Activated CD4-positive, alpha-beta memory T cell treated with anti-CD3 and anti-CD28 coated beads for 36 hours (primary cell): ENCODE measurements at places on chromosomes 2 and 18.
A peak's percentile ranks its signal among the peaks of the same experiment; 100 is the strongest.

GRCh38 chr2:70118798-70119454 is 31.6 kb downstream of the PCBP1 start:
- H3K4me3 ChIP-seq: no peak overlapping the region
- no peaks in the 10 kb centered on the region for H3K36me3 ChIP-seq
- peaks cover 35% of the 10 kb centered on the region for H3K4me1 ChIP-seq
- no peaks in the 10 kb centered on the region for H3K27me3 ChIP-seq

DNA sequence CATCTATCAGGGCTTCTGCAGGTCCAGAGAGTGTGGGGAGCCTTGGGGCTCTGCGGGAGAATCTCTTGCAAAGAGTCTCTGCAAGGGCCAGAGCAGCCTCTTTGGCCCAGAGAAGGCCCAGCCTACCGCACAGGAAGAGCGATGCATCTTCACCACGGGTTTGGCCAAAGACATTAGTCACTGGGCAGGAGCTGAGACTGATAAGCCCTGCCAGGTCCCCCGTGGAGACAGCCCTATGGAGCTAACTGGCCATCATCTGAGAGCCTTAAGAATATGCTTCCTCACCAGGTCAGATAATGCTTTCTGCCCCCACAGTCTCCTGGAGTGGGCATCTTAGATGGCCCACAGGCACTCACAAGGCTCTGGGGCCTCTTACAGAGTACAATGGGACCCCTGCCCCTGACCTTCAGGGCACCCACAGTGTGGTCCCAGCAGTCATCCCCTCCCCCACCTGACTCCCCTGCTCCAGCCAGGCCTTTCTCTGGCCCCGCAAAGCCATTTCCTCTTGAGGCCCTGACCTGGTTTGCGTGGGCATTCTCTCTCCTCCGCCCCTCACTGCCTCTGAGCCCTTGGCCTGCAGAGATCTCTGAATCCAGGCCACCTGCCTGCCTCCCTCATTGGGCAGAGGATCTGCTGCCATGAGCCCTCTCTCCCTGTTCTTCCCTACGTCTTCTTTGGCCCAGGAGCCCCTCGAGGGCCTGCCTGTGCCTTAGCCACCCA is 31.9 kb upstream of the MAPRE3 start:
- no peak for DNase-seq
- no peaks in the 10 kb centered on the region for H3K36me3 ChIP-seq
- H3K27me3 ChIP-seq: peaks cover 7% of the 10 kb centered on the region
- no peak overlapping the region for H3K4me3 ChIP-seq
- no peak overlapping the region for H3K27ac ChIP-seq
- peaks cover 2% of the 10 kb centered on the region for H3K4me1 ChIP-seq

DNA sequence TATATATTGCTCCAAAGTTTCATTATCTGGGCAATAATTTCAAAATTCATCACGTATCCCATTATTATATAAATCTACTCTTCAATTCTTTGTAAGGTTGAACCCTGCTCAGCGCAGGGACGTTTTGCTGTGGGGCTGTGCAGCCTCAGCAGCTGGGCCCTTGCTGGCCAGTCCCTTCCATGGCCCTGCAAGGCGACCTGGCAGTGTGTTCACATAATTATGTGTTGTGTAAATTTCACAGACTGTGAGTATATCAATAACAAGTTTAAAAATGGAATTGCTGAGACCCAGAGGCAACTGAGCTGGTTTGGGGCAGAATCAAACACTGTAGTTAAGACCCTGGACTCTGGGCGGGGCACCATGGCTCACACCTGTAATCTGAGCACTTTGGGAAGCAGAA is 16.1 kb upstream of the MAL start:
- no peaks in the 10 kb centered on the region for H3K4me1 ChIP-seq
- H3K4me3 ChIP-seq: no peak overlapping the region
- no peak for DNase-seq
- no peaks in the 10 kb centered on the region for H3K36me3 ChIP-seq

DNA sequence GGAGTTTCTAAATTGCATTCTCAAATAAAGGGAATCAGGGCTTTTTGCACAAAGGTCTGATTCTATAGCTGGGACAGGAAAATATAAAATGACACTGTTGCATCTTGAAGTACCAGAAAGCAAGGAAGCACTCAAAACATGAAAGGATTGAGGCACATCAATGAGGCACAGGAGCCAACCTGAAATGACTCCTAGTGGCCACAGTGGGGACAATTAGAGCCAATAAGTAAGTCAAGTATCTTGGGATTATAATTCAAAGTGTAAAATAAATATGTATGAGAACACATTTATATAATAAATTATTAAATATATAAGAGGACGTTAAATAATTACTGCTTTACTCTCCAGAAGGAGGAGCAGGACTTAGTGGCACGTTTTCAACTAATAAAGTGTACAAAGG is 1259.5 kb upstream of the CDH2 start:
- H3K27ac ChIP-seq: no peak overlapping the region
- H3K36me3 ChIP-seq: no peaks in the 10 kb centered on the region
- H3K4me1 ChIP-seq: no peaks in the 10 kb centered on the region

DNA sequence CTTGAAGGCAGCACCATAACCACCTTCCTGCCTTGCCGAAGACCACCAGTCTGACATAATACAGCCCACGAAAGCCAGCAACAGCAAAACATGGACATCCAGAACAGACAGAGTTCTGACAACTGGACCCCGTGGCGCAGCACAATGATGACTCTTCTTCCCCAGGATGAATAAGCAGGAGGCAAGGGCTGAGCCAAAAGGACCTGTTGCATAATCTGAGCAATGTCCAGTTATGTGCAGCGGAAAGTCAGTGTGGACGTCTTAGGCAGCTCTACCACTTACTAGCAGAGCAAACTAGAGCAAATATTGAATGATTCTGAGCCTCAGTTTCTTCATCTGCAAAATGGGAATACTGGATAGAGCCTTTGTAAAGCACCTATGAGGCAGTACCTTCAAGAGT is 225.1 kb downstream of the ZBTB7C start:
- H3K4me3 ChIP-seq: no peak overlapping the region
- H3K36me3 ChIP-seq: no peaks in the 10 kb centered on the region

- H3K4me3 ChIP-seq: no peak overlapping the region
- no peak overlapping the region for H3K27ac ChIP-seq
- H3K27me3 ChIP-seq: no peaks in the 10 kb centered on the region
- DNase-seq: no peak
- no peaks in the 10 kb centered on the region for H3K4me1 ChIP-seq
- no peaks in the 10 kb centered on the region for H3K36me3 ChIP-seq
Measured at GRCh38 chr2:189393440-189394111, 47.7 kb upstream of the WDR75 start.

DNA sequence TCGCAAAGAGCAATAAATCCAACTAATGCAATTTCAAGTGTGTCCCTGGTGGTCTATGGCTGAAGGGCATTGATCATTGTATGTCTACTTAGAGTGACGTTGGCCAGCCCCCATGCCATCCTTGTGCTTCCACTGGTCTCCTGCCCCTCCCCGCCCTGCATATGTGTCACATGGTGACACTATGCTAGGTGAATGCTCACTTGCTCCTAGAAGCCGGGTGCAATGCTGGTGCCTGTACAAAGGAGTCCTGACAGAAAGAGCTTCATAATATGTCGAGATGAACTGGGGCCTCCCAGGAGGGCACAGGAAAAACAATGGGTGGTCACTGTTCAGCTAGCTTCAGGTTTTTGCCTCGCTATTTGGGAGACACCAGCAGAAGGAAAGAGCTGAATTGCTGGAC is 5.9 kb upstream of the TRABD2A start:
- H3K4me1 ChIP-seq: peaks cover 60% of the 10 kb centered on the region
- H3K27me3 ChIP-seq: no peaks in the 10 kb centered on the region
- no peak overlapping the region for H3K4me3 ChIP-seq
- no peaks in the 10 kb centered on the region for H3K36me3 ChIP-seq
- H3K27ac ChIP-seq: peak overlapping the region; percentile 50
- no peak for DNase-seq

DNA sequence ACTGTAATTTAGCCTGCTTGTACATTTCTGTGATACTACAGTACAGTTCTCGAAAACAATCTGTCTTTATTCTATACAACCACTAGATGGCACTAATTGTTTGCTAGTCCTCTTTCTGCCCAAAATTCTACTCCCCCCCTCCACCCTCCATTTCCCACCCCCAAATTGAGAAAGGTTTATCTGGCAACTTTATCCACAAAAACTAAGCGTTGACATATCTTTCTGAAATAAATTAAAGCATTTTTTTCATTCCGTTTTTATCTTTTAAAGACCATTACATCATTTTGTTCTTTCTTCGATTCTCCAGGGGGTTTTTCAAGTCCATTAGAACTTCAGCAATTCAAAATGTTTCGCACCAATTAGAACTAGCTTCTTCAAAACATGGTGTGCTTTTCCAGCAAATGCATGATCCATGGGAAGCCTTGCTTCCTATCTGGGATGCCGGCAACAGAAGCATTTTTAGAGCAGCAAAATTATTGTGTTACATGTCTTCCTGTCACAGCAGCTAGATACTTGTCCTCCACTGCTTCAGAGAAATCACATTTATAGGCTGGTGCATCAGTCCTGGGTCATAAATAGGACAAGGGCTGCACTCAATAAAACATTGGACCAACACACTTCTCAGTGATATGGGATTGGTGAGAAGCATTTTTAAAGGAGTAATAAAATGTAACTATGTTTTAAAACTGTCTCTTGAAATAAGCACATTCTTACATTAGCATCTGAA is 241.3 kb downstream of the PAX3 start:
- H3K36me3 ChIP-seq: no peaks in the 10 kb centered on the region
- no peak for DNase-seq
- no peak overlapping the region for H3K27ac ChIP-seq
- no peak overlapping the region for H3K4me3 ChIP-seq
- H3K4me1 ChIP-seq: no peaks in the 10 kb centered on the region

- no peak overlapping the region for H3K4me3 ChIP-seq
- no peak overlapping the region for H3K27ac ChIP-seq
- peaks cover 3% of the 10 kb centered on the region for H3K4me1 ChIP-seq
- no peak for DNase-seq
Measured at GRCh38 chr2:201828220-201828619, 21.9 kb downstream of the CDK15 start.

DNA sequence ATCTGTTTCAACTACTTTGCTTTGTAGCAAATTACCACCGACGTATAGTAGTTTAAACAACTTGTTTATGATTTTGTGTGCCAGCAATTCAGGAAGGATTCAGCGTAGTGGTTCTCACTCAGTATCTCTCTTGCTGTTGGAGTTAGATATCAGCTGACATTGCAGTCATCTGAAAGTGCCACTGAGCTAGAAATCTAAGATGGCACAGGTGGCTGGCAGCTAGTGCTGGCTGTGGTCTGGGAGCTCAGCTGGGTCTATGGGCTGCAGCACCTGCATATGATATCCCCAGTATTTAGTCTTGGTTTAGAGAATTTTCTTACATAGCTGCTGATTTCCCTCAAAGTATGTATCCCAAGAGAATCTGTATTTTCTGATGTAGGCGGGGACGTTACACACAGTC is 235.6 kb downstream of the SCG2 start:
- H3K4me3 ChIP-seq: no peak overlapping the region
- H3K4me1 ChIP-seq: no peaks in the 10 kb centered on the region
- no peaks in the 10 kb centered on the region for H3K36me3 ChIP-seq
- no peaks in the 10 kb centered on the region for H3K27me3 ChIP-seq
- H3K27ac ChIP-seq: no peak overlapping the region

DNA sequence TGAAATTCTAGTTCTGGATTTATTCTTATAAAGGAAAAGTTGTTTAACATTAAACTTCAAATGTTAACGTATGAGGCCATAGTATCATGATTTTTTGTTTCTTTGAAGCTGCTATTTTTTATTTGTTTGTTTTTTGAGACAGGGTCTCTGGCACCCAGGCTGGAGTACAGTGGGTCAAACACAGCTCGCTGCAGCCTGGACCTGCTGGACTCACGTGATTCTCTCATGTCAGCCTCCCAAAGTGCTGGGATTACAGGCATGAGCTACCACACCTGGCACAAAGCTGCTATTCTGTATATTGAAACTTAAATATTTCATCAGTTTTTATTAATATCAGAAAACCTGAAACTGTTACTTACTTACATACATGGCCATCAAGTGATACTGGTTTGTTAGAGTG is 89.5 kb upstream of the RPRM start:
- H3K4me1 ChIP-seq: no peaks in the 10 kb centered on the region
- DNase-seq: no peak
- no peak overlapping the region for H3K4me3 ChIP-seq
- H3K27me3 ChIP-seq: no peaks in the 10 kb centered on the region

DNA sequence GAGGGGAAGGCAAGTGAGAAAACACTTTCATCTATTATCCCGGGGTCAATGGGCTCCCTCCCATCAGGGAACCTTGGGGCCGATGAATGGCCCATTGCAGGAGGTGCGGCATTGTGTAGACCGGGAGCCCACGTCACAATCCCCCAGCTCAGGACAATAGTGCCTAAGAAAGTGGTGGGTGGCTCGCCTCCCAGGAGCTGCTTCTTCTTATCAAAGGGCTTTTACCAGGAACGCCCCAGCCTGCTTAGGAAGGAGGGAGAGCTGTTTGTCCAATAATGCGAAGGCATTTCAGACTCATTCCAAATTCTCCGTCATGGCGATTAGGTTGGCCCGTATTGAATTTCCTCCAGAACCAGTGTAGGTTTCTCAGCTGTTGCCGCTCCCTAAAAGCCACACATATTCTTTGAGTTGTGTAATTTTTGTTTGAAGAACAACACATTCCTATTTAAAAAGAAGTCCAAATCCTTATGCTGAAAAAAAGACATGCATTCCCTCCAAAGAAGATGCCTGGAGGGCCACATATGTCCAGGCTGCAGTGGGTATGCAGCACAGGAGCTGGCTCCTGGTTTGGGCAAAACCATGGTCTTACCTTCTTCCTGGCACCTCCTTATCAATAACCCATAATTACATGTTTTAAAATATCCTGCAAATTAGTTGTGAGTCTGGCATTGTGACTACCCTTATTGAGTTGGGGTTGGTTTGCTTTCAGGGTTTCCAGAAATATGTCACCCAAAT is 264.7 kb downstream of the MYCN start:
- no peak overlapping the region for H3K27ac ChIP-seq
- no peaks in the 10 kb centered on the region for H3K4me1 ChIP-seq
- H3K27me3 ChIP-seq: peaks cover 4% of the 10 kb centered on the region
- H3K4me3 ChIP-seq: no peak overlapping the region

GRCh38 chr2:9844576-9844975 is 1.3 kb downstream of the TAF1B start:
- no peaks in the 10 kb centered on the region for H3K27me3 ChIP-seq

DNA sequence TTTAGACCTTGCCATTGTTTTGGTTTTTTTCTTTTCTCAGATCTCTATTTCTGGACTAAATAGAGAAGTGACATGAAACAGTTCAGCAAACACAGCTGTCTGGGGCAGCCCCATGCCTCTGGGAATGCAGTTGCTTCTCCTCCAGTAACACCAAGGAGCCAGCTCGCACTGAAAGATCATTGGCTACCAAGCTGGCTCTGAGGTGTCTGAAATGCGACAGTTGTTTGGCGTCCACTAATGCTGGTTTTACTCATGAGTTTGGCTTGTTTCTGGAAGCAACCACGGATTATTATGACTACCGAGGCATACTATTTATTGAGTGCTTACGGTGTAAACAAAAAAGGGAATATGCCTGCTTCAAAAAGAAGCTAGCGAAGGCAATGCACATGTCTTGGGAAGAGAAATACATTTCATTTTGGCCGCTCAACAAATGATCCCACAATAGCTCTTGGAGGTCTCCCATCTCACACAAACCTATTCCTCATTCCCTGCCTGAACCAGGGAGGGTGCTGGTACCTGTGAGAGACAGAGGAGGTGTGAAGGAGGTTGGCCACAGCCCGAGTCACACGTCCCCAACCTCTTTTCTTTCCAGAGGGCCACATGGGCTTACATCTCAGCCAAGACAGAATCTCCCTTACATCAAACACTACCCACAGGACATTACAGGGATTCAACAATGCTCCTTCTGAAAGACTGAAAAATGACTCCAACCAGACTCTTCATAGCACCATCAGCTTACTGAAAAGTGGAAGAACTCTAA is 37.5 kb upstream of the NEB start:
- H3K36me3 ChIP-seq: peaks cover 15% of the 10 kb centered on the region
- peaks cover 7% of the 10 kb centered on the region for H3K4me1 ChIP-seq
- no peak overlapping the region for H3K4me3 ChIP-seq
- H3K27me3 ChIP-seq: no peaks in the 10 kb centered on the region

- H3K27ac ChIP-seq: no peak overlapping the region
- no peak overlapping the region for H3K4me3 ChIP-seq
- H3K4me1 ChIP-seq: peaks cover 14% of the 10 kb centered on the region
Measured at GRCh38 chr2:218961229-218961628, 1.8 kb downstream of the CDK5R2 start.
